ENCODE measurements at places on chromosomes 5 and 9.

DNA sequence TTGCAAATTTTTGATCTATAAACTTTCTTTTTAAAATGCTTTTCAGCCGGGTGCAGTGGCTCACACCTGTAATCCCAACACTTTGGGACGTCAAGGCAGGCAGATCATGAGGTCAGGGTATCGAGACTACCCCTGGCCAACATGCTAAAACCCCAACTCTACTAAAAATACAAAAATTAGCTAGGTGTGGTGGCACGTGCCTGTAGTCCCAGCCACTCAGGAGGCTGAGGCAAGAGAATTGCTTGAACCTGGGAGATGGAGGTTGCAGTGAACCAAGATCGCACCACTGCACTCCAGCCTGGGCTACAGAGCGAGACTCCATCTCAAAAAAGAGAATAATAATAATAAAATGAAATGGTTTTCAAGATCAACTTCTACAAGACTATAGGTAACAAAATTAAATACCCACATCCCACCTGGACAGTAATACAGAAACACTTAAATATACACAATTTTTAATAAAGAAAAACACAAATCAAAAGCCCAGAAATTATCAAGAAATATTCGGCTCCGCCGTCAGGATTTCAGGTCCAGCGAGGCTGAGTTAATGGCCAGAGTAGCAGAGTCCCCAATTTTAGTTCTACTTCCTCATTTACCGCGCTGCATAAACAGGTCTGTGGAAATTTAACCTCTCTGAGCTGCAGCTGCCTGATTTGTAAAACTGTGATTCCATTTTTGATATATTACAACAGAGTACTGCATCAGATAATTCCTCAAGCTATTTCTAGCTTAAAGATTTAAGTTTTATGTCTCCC lies 4.0 kb downstream of the TUT7 start:
- DNase-seq = no peak

DNA sequence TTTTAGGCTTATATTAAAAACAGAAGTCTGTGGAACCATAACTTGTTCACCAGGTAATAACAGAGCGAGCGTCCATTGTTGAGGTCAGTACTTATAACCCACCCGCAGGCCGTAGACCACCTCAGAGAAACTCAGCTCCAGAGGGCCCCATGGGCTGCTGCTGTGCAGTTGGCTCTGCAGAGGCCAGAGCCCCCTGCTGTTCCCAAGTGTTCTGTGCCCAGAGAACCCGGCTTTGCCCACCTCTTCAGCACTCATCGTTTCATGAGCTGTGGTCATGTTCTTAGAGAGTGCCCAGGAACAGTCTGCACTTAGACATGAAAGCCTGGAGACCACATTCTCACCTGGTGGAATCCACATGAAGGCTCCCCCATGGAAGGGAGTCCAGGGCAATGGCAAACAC lies 50.4 kb upstream of the SLC2A8 start:
- DNase-seq = no peak

DNA sequence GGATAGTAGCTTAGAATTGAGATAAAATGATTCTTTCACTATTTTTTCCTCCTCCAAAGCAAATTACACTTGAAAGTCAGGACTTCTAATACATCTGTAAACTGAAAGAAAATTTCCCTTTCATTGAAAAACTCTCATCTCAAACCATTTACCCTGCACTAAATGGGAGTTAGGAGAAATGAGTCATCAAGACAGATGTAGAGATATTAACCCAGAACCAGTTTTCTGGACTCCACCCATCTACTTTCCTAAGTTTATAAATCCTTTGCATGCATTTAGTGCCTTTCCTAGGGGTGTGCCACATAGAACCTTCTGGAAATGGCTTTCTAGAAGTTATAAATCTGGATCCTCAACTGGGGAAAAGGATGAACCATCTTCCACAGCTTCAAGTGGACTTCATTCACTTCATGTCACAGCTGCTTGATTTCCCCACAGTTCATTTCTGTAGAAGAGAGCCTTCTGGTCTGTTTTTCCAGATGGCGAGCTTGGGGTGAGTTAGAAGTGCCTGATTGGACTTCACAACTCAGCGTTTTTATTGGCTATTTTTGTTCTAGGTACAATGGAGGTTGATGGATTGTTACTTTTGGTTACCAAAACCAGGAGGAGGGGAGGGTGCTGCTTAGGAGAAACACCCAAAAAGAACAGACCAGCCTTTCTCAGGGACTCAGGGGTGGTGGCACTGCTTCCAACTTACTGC lies 72.5 kb upstream of the GPR151 start:
- DNase-seq = no peak

DNA sequence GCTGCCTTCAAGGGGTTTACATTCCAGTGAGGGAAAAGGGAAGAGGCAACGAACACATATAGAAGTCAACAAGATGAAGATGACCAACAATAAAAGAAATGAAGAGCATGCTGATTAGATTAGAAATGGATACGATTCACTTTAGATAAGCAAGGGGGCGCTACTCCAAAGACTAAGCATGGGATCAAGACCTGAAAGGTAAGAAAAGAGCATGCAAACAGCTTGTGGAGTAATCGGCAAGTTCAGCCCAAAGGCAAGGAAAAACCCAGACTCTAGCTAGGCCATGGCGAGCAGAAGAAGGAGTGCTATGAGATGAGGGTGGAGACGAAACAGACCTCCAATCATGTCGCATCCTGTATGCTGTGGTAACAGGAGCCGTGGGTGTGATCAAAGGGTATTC lies 124.4 kb downstream of the FANCC start:
- no peak for DNase-seq

GRCh38 chr5:160311491-160312133 lies 752 bp downstream of the CCNJL start:
- DNase-seq = no peak

- no peak for DNase-seq
Observed at GRCh38 chr5:32562843-32563242, 22.5 kb upstream of the SUB1 start.

GRCh38 chr9:12425878-12426864 lies 267.0 kb upstream of the TYRP1 start:
- no peak for DNase-seq

All from AG09319 (cell line).